ENCODE measurements at places on chromosomes 6 and 20. TPM values are rescaled to one million over a fixed set of nuclear protein-coding genes. Genes with fewer than 3 reads are reported as not detected.

DNA sequence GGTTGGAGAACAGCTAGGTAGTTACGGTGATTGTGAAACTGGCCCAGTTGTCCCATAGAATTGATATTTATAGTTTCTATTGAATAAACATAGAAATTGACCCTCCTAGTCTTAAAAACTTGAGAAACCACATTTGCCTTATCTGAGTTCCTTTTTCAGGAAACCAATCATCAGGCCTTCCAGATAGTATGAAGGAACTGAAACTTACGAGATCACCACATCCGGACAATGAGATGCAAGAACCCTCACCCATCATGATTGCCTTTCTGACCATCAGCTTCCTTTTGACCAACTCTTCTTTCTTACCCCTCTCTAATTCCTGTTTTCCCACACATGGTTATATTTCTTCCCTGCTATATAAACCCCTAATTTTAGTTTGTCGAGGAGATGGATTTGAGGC lies 21.8 kb downstream of the SLC35F1 start:
- no peak for DNase-seq

GRCh38 chr20:17856024-17856564 lies 112.5 kb downstream of the SNX5 start:
- no peak for DNase-seq

TUBB1 gene
- total RNA-seq, result 0.16 TPM

LHFPL5 gene
- total RNA-seq, result not detected
